ENCODE measurements at places on chromosomes 3 and 15.

- DNase-seq, result no peak
Measured at GRCh38 chr3:47850564-47851410, 47.8 kb downstream of the DHX30 start.

DNA sequence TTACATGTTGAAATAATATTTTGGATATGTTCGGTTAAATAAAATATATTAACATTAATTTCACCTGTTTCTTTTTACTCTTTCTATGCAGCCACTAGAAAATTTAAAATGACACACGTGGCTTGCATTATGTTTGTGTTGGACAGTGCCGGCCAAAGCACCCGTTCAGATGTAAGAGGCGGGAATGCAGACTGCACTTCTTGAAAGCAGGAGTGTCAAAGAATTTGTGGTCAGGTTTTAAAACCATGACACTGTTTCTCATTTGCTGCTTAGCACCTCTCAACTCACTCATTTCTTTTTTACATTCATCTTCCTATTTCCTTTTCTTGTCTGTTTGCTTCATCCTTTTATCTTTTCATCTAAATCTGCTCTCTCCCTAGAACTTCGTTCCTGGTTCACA lies 35.3 kb upstream of the MINAR1 start:
- no peak for DNase-seq

DNA sequence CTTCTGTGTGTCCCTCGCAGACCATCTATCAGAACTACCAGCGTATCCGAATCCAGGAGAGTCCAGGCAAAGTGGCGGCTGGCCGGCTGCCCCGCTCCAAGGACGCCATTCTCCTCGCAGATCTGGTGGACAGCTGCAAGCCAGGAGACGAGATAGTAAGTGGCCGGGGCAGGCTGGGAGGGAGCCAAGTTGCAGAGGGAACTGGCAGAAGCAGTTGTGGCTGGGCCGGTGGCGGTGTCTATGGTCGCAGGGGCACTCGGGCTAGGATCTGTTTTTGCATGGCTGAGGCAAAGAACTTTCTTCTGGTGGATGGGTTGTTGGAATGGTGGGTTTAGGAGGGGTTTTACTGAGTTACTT lies 10.1 kb downstream of the MCM2 start:
- DNase-seq, result no peak

DNA sequence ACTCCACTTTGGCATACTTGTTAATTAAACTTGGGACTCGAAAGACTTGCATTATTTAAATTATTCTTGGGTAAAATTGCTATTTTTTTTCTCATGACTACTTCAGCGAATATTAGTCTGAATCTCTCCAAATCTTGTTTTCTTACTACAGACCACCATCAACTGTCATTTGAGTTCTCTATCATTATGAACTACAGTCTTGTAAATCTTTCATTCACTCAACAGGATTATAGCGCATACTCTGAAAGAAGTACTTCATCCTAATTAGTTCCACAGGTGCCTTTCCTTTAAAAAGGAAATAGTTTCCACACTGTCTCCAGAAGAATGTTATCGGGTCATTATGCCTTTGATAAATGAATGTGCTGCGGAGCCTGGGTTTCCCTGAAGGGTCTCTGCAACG lies 149.5 kb downstream of the NLGN1 start:
- DNase-seq, result no peak

DNA sequence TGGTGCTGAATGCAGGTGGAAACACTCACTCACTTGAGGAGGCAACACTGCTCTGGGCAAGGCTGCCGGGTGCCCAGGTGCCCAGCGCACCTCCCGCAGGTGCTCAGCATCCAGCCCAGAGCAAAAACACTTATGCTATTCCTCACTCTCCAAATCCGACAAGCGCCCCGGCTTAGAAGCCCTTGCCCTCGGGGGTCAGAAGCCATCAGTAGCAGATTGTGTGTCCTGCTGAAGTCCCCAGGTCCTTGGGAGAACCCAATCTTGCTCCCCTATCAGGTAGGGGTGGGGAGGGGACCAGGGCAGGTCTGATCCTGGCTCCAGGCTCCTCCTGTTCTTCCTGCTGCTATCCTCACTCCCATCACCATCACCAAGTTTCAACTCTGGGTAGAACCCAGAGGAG lies 46.7 kb downstream of the TLE3 start:
- DNase-seq, result no peak

GRCh38 chr15:99536422-99537040 lies 29.3 kb upstream of the MEF2A start:
- peak; percentile 70 for DNase-seq

- DNase-seq, result no peak
Measured at GRCh38 chr3:41464401-41464800, 265.1 kb downstream of the CTNNB1 start.

DNA sequence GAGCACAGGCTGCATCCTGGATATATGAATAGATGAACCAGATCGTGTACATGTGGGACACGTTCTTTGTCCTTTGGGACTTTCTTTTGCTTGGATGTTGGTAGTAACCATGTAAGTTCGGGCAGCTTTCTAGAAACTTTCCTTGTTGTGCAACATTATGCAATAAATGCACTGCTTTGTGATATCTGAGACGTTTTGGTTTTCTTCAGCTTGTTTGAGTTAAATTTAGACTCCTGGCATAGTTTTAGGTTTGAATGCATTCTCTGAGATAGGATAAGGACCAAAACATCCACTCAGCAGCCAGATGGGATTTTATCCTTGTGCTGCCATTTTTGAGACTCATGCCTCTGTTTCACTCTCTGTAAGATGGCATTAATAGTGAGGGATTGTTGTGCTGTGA lies 158.9 kb downstream of the IGF1R start:
- DNase-seq, result no peak

GRCh38 chr15:42150219-42150970 lies 6.0 kb downstream of the PLA2G4F start:
- DNase-seq, result peak; percentile 53

GRCh38 chr3:195388380-195388779 lies 54.4 kb downstream of the ACAP2 start:
- DNase-seq, result no peak

GRCh38 chr3:12553921-12554391 lies 2.9 kb upstream of the MKRN2 start:
- DNase-seq, result no peak

GRCh38 chr3:157763644-157764043 lies 260.4 kb upstream of the VEPH1 start:
- no peak for DNase-seq

All from putamen (tissue), 1 donor.